ENCODE measurements at places on chromosomes 12 and 14.

DNA sequence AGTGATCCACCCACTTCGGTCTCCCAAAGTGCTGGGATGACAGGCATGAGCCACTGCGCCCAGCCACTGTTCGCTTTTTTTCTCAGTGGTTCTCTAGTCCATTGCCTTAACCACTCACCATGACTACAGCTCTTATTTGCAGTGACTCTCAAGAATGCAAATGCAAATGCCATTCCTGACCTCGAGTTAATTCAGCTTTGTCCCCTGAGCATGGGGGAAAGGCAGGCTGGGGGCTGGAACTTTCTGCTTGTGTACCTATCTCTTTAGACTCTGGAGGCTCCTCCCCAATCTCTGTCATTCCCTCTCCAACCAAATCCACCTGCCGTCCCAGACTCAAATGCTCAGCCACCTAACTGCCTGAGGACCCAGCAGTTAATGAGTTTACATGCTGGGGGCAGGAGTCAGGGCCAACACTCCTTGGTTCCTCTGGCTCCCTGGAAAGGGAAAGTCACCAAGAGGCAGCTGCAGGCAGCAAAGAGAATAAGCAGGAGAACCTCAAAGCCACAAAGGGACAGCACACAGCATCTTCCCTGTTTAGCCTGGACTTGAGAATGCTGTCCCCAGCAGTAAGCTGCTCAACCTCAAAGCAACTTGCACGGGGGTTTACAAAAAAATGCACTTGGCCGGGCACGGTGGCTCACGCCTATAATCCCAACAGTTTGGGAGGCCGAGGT is 5.3 kb upstream of the HNF1A start:
- no peak for DNase-seq

DNA sequence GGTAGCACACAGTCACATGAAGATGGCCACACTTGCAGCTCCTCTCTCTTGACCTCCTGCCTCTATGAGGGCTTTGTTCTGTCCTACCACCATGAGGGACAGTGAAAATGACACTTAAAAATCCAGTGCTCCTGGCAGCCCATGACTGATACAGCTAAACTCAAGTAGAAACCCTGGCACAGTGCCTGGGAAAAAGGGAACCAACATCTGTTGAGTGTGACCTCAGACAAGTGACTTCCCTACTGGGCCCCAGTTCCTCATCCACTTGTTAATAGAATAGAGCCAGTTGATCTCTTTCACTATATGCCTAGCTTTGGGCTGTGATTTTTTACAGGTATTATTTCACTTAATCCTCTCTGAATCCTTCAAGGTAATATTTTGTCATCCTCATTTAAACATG is 4.8 kb downstream of the GUCY2C start:
- peak; percentile 62 for DNase-seq

DNA sequence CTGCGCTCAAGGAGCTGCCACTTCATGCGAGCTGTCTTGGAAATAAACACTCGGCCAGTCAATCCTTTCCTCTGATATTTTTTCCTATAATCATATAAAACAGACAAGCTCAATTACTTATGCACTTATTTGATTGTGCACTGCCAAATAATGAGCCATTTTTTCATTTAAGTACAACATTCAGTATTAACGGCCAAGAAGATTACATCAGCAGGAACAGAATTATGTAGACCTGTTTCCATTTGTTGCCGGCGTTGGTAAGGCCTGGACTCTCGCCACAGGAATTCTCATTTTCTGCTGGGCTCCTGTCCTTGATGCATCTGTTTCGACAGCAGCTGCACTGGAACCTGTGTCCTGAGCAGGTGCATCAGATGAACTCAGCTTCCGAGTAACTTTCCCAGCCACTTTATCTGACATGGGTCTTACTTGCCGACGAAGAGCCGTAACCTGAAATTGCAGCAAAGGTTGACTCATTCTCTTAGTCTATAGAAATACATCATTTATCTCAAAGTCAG is 110.2 kb downstream of the KIF21A start:
- DNase-seq: no peak

DNA sequence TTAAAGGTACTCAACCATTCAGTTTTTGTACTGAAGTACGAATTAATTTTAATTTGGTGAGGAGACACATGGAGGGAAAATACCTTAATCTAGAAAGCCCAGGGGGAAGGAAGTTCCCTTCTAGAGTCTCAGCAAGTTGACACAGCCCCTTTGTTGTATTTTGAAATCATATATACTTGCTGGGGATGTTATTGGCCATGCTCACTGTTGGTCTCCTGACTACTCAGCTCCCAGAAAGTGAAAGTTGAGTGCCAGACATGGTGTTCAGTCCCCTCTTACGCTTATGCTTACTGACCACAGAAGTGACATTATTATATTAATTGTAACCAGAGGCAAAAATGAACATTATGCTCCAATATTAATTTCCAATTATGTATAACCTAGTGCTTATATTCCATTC is 28.1 kb downstream of the ARF6 start:
- DNase-seq: no peak

DNA sequence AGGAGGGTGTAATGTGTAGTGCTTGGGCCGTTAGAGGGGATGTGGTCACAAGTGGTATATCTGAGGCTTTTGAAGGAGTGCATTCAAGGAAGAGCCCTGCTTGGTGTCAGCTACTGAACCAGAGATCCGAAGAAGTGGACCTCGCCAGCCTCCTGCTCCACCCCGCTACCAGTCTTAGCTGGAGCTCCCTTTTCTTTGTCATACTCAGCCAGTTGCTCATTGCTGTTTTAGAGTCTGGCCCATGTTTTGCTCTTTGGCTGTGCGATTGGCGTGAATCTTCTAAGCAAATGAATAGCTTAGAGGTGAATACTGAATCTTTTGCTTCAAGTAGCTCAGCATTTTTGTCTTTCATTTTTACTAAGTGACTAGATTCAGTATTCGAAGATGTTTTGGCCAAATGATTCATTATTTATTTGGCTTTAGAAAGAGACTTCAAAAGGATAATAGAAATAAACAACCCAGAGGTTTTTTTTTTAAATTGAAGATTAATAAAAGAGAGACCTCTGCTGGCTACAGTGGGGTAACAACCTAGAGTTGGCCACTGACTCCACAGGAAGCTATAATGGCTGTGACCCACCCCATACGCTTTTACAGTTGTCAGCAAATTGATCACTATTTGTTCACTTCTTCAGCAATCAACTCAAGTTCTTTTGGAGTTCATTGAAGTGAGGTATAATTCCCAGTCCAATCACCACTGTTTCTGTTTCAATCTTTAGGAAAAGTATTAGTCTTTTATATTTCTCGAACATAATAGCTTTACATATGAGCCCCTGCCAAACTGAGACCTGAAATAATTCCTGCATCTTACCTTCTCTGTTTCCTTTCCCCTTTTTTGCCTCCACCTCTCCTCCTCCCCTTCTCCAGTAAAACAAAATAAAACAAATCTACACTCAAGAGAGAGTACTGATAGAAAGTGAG is 19.9 kb downstream of the CDKN1B start:
- DNase-seq: peak; percentile 54

GRCh38 chr12:15778126-15778525 is 11.1 kb downstream of the EPS8 start:
- no peak for DNase-seq

DNA sequence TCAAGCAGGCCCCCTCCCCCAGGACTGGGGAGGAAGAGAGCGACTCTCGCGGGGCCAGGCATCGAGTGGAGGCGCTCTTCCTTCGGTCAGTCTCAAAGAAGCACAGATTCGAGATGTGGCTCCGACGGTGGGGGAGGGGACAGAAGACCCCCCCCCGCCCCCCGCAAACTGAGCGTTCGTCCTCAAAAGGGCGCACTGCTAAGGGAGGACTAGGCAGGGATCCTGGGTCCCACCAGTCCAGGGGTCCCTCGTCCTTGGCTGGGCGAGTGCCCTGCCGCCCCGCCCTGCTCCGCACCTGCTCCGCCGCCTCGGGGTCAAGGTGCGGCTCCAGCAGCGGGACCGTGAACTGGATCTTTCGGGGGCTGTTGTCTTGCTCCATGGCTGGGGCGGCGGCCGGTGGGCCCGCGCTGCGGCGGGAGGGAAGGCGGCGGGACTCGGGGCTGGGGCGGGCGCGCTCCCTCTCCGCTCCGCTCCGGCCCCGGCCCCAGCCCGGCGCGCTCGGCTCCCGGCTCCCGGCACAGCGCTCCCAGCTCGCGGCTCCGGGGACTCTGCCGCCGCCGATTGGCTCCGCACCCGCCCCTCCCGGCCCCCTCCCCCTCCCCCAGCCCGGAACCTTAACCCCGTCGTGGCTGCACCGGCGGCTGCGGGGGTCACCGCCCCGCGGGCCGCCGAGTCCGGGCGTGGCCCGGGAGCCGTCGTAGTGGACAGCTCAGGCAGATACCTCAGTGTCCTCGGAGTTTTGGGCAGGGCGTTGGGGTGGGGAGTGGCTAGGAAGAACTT is at the start of gene PPP1R1A:
Gene PPP1R1A, minus strand, starts transcription at position 550 of the 780 bp plus-strand sequence. Its CDS starts 171 bp downstream, at position 379.
- no peak for DNase-seq

- peak; percentile 65 for DNase-seq
Observed at GRCh38 chr14:91067186-91067585, 6.7 kb upstream of the RPS6KA5 start.

- no peak for DNase-seq
Observed at GRCh38 chr12:119208626-119209061, 29.9 kb downstream of the HSPB8 start.

GRCh38 chr12:77357655-77358054 is 292.3 kb upstream of the E2F7 start:
- no peak for DNase-seq

- DNase-seq: no peak
Observed at GRCh38 chr14:98931126-98931525, 340.9 kb downstream of the BCL11B start.
